Posterior cingulate gyrus (tissue), 11 donors: ENCODE measurements at places on chromosomes 7 and 10.
A peak's percentile ranks its signal among the peaks of the same experiment; 100 is the strongest.

DNA sequence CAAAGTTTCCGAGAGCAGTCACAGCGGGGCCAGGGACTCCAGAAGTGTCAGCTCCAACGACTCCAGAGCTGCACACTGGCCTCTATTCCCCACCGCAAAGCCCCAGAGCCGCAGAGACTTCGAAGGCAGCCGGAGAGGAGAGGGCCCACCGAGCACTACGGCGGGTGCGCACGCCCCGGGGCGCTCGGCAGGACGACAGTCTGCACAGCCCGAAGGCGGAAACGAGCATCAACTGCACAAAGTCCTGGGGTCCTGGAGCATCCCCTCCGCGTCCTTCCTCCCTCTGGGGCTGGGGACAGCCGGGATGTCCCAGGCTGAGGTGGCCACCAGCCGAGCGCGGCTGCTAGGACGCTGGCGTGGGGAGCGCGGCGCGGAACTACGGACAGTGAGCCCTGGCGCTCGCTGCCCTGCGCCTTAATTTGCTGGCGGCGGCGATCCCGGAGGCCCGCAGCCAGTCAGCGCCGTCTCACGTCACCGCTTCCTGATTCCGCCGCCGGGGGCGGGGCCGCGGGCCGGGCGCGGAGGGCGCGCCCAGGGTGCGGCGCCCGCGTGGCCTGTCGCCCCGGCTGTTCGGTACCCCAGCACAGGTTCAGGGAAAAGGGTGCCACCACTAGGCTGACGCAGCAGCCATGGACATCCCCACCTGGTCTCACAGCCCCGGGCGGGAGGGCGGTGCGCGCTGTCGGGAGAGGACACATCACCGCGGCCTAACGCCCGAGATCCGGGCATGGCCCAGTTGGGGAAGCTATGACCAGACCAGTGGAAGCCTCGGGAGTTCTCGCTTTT lies at the start of gene TBX20:
Gene TBX20 (minus strand): TSS at position 391 of the 786 bp plus-strand sequence. CDS start 480 bp downstream, outside the sequence.
- peak; percentile 58 for DNase-seq

- no peak for DNase-seq
Observed at GRCh38 chr7:50085344-50085743, 7.7 kb downstream of the ZPBP start.

GRCh38 chr10:126776168-126776567 lies 105.7 kb upstream of the C10orf90 start:
- DNase-seq: no peak

GRCh38 chr7:19051767-19052375 lies 65.6 kb downstream of the TWIST1 start:
- DNase-seq: peak; percentile 24

GRCh38 chr7:88106434-88106833 lies 113.4 kb downstream of the SRI start:
- DNase-seq: no peak

DNA sequence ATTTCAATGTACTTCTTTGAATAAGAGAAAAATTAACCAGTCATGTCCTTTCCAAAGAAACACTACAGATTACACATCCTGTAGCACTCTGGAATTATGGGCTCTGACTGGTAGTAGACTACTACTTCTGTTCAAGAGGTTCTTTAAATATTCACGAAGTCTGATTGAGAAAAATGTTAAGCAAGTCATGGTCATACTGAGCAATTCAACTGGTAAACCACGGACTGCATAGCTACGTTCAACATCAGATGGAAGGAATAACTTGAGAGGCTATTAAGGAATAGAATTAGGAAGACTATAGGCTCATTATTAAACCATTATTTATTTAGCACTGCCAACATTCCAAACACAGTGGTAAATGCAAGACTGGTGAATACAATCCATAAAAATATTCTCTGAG lies 160.8 kb downstream of the IMMP2L start:
- DNase-seq: no peak

DNA sequence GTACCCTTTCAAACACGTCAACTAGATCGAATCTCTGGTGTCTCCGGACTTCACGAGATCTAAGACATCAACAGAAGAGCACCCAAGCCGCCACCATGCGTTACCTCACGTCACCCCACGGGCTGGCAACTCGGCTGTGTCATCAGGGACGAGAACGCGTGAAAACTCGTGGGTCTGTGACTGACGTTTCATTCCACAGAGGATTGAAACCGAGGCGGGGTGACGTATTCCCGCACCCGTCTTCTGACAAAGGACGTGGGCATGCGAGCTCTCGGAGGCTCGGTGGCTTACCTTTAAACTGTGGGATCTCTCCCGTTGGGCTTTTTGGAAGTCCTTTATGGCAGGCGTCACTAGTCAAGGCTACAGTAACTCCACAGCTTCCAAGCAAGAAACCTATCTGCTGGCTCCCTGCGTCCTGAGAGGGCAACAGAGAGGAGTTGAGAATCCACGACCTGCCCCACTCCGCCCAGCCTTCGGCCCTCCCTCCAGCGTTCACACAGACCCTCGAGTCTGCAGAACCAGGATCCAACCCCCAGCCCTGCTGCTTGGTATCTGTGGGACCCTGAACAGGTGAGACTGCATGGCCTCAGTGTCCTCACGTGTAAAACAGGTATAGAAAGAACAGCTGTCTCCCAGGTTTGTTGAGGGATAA lies 255.3 kb downstream of the ZMYND11 start:
- DNase-seq: no peak

DNA sequence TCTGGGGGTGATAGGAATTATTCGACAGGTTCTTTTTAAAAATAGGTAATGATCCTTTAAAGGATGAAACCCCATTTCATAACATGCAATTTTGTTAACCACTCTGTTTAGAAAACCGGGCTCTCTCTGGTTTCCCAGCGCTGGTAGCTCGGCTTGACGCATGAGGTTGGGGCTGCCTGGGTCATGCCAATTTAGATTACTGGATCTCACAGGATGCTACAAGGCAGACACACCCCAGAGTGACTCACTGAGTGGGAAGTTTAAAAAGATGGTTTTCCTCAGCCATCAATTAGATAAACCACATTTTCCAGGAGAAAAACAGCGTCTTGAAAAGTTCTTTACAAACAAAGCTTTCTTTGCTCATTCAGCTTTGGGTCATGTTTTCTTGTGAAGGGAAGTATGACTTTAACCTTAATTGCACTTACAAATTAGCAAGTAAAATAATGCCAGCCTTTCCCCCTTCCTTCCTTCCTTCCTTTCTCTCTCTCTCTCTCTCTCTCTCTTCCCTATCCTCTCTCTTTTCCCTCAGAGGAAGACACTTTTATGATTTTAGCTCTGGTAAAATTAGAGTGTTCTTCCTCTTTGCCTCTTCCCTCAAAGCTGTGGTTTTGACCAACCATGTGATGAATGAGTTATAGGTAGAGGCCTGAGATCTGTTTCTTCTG lies 99.8 kb downstream of the EPDR1 start:
- no peak for DNase-seq

DNA sequence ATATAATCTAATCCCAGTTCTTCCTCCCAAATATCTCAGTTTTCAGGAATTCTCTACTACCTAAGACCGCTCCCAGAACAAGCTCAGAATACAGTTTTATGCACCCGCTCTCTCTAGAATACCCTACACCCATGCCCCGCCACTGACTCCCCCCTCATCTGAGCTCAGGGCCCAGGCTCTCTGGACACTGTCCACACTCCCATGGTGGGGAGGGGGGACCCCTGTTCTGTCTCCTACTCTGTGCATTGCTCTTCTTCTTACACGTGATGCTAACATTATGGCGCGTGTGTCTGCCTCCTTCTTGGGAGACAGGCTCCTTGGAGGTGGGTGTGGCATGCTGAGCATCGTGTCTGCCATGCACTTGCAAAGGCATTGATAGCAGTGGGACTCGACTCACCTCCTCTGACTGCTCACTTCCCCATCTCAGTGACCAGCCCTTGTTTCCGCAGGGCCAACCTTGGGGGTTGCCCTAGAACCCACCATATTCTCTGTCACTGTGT lies 127.9 kb downstream of the TCERG1L start:
- no peak for DNase-seq

DNA sequence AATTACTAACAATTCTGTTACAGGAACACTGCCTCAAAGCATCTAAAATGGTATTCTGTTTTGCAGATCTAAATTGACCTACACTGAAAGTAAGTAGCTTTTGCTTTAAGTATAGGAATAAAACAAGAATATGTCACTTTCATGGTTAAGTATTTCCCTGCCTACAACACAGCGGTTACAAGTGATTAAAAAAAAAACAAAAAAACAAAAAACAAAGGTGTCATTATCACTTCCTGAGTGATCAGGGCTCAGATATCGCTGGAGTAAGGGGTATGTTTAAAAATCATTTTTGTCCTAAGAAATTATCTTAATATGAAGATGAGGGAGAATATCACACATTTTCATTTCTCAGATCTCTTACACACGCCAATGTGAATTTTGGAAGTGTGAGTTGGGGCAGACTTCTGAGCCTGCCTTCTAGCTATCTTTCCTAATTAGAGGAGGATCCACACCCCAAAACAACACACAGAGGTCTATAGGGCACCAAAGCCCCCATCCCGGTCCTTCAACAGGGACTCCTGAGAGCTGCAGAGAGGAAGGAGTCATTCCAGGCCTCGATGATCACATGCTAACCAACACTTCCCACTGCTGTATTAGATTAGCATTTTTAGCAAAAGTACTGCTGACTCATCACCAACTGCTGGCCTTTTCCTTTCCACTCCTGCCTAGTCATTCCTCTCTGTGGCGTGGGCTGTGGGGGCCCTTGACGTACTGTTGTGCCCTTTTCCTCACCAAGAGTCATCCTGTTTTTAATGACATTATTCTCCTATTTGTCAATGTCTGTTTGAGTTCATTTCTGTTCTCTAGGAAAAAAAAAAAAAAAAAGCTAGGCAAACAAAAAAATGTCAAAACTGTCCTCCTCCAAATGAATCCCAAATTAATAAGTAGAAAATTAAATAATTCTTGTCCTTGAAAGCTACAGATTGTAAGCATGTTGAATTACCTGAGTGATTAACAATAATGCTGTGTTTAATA lies 31.2 kb downstream of the PRTFDC1 start:
- DNase-seq: peak; percentile 79

DNA sequence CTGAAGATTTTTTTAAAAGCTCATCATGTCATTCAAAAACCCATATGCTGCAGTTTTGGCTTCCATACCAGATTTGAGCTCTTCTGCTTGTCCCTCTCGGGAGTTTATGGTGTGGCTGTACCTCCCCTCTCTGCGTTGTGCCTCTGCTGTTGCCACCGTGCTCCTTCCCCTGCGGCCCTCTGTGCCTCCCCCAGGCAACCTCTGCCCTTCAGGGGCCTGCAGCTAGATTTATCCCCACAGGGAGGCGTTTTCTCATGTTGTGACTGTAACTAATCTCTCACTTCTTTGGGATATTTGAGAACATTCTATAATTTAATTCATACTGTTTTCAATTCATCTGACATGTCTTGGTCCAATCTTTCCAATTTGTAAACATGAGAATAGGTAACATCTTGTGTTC lies 52.7 kb downstream of the TASOR2 start:
- DNase-seq: no peak

GRCh38 chr7:156792611-156793010 lies 100.4 kb downstream of the LMBR1 start:
- no peak for DNase-seq

- DNase-seq: no peak
Observed at GRCh38 chr10:122326806-122327205, 47.7 kb upstream of the PLEKHA1 start.

DNA sequence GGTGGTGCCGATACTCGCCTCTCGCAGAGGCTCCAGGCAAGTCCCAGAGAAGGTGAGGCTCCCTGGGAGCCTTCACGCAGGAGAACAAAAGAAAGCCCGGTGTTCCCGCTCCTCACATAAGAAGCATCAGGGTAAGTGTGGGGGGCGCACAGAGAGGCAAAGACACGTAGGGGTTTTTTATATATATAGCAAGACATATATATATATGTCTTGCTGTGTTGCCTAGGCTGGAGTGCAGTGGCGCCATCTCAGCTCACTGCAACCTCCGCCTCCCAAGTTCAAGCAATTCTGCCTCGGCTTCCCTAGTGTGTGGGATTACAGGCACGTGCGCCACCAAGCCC lies 61.3 kb downstream of the PDIA4 start:
- no peak for DNase-seq

GRCh38 chr10:92552310-92552709 lies 21.6 kb downstream of the IDE start:
- DNase-seq: no peak

- no peak for DNase-seq
Observed at GRCh38 chr7:116500078-116500853, 728 bp downstream of the CAV2 start.

DNA sequence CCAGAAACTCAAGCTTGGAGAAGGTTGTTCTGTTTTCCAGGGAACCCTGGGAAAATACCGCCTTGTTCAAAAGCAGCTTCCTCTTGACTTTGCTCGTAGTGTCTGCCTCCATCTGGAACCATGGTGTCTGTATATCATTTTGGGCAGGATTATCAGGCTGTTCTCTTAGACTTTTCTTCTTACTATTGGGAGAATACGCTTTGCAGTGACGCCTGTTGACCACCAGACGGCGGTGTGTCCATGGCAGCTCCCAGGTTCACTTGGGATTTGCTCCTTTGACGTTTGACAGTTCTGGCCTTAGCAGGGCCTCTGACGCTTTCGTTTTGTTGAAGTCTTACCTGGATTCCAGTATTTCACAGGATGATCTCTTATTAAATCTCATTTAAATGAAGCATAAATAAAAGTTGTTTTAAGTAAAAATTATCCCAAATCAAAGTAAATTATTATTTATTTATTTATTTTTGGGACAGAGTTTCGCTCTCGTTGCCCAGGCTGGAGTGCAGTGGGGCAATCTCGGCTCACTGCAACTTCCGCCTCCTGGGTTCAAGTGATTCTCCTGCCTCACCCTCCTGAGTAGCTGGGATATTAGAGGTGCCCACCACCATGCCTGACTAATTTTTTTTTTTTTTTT lies 41.8 kb upstream of the GJD4 start:
- DNase-seq: no peak

GRCh38 chr10:133241501-133242205 lies 4.0 kb downstream of the VENTX start:
- no peak for DNase-seq
